ENCODE measurements at places on chromosomes 7 and 10. TPM values are rescaled to one million over a fixed set of nuclear protein-coding genes. Genes with fewer than 3 reads are reported as not detected.

- peak; percentile 53 for ATAC-seq
These were observed 814 bp downstream of the RUFY2 start for GRCh38 chr10:68406111-68406814.

DNA sequence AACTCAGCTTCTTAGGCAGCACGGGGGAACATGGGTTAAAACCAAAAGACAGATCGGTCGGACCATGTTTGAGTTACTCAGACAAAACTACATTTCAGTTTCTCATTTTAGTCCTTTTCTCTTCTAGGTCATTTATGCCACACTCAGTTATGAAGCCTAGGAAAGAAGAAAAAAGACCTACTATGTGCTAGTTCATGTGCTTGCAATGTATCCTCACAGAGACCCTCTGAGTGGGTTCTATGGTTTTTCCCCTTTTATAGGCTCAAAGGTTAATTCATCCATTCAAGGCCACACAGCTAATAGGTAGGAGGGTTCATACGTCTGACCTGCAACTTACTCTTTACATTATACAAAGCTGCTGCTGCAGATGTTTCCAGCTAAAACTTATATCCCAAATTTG, 104.7 kb upstream of the ZNF438 start:
- no peak for ATAC-seq

PON1 gene
- total RNA-seq = not detected

FAM25C gene
- not detected for total RNA-seq

Data from esophagus mucosa (tissue), 1 donor.